Kidney capillary endothelial cell (primary cell): ENCODE measurements at places on chromosomes 16 and 17.

- DNase-seq: no peak
Observed at GRCh38 chr16:88423448-88423850, 29.6 kb upstream of the ZFPM1 start.

DNA sequence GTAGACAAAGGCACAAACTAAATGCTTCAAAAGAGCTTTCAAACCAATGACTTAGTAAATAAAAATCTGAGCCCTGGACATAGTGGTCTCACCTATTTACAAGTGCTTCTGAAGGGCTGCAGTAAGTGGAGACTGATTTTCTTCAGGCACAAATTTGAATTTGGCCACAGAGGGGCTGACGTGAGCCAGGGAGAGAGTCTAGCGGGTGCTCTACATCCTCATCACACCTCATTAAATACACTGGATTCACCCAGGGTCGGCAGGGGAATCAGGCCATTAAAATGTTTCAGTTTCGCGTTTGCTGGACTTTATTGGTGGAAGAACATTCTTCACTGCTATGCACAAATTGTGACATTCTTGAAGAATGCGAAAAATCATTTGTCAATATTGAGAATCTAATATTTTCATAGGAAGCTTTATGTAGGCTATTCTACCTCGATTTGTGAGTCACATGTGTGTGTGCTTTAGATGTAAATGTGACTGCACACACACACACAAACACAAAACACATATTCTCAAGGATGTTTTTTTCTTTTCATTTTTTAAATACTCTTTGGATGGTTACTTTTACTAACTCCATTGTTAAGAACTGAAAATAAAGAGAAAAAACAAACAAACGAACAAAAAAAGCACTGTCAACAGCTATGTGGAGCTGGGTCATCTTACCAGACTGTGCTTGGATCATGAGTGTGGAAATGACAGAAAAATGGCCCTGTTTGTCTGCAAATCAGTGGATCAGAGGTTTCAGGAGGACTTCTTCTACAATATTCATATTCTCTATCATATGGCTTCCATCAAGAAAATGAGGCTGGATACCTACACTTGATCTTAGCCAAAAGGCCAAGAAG is 58.9 kb downstream of the CDH11 start:
- DNase-seq: no peak

DNA sequence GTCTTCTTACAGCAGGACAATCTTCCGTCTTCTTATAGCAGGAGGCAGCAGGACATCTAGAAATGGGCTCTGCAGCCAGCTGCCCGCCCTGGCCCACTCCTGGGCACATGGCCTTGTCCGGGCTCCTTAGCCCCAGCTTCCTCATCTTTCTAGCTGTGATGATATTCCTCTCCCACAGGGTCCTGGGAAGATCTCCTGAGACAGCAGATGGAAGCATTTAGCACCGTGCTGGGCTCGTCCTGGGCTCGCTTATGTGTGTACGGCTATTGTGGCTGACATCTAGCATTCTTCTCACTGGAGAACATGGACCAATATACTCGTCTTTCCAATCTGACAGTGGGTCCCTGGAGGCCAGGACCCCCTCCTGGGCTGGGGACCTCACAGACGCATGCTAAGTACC is 48.5 kb downstream of the TIMM22 start:
- DNase-seq: no peak

GRCh38 chr16:29192329-29193247 is 207.7 kb downstream of the LAT start:
- DNase-seq: no peak

DNA sequence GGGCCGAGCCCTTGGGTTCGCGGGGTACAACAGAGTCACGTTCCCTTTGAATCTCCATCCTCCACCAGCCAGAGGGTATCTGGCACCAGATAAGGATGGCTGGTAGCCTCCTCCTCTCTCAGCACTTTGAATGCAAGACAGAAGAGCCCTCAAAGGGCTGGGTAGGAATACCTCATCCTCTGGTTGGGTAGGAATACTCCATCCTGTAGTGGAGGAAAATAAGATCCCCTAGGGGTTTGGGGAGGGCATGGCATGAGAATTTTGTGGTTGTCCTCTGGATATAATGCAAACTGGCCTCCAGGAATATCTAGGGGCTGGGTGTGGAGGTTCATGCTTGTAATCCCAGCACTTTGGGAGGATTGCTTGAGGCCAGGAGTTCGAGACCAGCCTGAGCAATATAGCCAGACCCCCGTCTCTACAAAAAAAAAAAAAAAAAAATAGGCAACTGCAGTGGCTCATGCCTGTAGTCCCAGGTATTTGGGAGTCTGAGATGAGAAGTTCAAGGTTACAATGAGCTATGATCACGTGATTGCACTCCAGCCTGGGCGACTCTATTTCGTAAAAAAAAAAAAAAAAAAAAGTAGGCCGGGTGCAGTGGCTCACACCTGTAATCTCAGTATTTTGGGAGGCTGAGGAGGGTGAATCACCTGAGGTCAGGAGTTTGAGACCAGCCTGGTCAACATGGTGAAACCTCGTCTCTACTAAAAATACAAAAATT is 2.7 kb downstream of the IGFBP4 start:
- DNase-seq: peak; percentile 57
